ENCODE measurements at places on chromosomes 2 and 18. TPM values are rescaled to one million over a fixed set of nuclear protein-coding genes. Genes with fewer than 3 reads are reported as not detected.

DNA sequence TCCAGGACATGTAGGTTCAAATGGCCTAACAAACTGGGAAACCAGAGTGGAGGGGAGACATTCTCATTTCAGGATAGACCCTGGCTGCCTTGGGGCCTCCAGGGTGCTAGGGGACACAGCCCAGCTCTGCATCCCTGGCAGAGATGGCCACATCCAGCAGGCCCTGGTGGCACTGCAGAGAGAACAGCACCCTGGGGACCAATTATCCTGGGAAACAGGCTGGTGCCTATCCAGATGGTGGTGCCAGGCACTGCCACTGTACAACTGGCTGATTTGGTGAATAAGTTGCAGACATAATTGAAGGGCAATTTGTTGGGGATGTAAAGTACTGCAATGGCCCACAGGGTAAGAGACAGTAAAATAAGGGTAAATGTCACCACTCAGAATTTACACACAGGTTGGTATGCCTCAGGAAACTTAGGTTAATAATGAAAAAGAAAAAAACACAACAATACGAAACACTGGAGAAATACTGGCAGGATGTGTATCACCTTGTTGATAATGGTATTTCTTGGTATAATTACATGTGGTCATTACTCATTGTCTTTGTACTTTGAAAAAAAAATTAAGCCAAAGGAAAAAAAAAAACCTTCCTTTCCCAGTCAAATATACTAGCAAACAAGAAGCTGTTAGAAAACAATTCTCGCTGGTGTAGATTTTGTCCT lies 12.8 kb upstream of the SFTPB start:
- H3K36me3 ChIP-seq: no peaks in the 10 kb centered on the region
- H3K27ac ChIP-seq: peak overlapping the region; percentile 3
- H3K27me3 ChIP-seq: no peaks in the 10 kb centered on the region

The LYPD6B gene
- total RNA-seq: 0.78 TPM

DNA sequence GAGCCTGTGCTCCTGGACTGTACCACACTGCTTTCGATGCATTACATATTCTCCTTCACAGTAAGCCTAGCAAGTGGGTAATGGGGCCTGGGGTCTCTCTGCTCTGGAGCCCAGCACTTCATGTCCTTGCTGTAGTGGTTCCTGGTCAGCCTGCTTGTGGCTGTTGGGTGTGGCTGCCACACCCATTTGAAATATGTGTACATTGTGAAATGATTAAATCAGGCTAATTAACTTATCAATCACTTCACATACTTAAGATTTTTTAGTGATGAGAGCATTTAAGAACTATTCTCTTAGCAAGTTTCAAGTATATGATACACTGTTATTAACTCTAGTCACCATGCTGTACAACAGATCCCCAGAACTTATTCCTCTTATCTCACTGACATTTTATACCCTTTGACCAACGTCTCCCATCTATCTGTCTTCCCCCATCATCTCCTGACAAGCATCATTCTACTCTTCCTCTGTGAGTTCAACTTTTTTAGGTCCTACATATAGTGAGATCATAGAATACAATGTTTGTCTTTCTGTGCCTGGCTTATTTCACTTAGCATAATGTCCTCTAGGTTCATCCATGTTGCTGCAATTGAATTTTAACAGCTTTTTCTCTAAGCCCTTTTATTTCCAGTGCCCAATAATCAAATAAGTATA lies 92.1 kb downstream of the LYPD6 start:
- H3K27me3 ChIP-seq: peaks cover 30% of the 10 kb centered on the region
- H3K27ac ChIP-seq: no peak overlapping the region
- no peaks in the 10 kb centered on the region for H3K4me1 ChIP-seq
- H3K36me3 ChIP-seq: no peaks in the 10 kb centered on the region
- H3K4me3 ChIP-seq: no peak overlapping the region
- no peak for DNase-seq

DNA sequence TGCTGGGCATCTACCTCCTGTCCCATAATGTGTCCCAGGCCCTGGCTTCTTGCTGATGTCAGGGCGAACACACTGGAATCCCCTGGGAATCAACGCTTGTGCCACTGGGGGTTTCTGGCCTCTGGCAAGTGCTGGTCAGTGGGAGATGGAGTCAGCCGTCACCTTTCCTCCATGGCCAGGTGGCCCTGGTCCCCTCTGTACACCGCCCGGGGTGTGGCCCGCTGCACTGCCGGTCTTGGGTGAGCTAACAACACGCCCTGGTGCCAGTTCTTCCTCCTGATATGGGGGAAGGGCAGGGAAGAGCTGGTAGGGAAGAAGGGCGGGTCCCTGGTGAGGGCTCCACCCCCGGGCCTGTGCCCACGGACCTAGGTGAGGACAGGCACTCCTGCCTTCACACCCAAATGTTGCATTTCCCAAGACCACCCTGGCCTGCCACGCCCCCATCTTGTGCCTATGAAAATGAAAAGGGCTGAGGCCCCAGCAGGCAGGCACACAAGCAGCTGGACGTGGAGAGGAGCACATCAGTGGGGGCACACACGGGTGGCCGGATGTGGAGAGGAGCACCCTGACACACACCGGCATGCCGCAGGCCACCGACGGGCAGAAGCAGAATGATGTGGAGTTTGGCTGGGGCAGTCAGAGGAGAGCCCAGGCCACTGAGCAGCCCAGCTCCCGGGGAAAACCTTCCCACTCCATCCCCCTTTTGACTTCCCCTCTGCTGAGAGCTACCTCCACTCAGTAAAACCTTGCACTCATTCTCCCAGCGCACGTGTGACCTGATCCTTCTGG lies 140.5 kb downstream of the ASB1 start:
- H3K36me3 ChIP-seq: no peaks in the 10 kb centered on the region
- no peak overlapping the region for H3K27ac ChIP-seq
- peak; percentile 77 for DNase-seq

GRCh38 chr2:196987298-196987648 lies 60.8 kb upstream of the PGAP1 start:
- no peak for DNase-seq
- H3K36me3 ChIP-seq: peaks cover 7% of the 10 kb centered on the region
- H3K27me3 ChIP-seq: no peaks in the 10 kb centered on the region
- no peak overlapping the region for H3K4me3 ChIP-seq

The AMER3 gene
- not detected for total RNA-seq

DNA sequence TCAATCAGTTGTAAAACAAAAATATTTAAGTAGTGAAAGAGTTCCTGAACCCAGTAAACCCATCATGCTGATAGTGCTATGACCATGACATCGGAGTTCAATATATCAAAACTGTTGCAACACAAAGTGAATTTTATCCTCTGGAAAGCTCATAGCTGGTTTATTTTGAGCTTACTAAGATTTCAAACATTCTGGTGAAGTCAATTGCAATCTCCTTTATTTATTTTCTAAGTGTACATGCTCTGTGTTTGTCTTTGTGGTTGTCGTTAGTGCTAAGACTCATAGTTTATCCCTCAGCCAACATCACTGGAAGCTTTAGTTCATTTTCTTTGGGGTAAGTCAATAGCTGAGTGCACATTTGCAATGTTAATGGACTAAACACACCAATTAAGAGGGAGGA lies 91.9 kb downstream of the QPCT start:
- no peaks in the 10 kb centered on the region for H3K4me1 ChIP-seq
- no peaks in the 10 kb centered on the region for H3K36me3 ChIP-seq
- H3K27me3 ChIP-seq: no peaks in the 10 kb centered on the region
- no peak overlapping the region for H3K27ac ChIP-seq
- no peak for DNase-seq
- no peak overlapping the region for H3K4me3 ChIP-seq

DNA sequence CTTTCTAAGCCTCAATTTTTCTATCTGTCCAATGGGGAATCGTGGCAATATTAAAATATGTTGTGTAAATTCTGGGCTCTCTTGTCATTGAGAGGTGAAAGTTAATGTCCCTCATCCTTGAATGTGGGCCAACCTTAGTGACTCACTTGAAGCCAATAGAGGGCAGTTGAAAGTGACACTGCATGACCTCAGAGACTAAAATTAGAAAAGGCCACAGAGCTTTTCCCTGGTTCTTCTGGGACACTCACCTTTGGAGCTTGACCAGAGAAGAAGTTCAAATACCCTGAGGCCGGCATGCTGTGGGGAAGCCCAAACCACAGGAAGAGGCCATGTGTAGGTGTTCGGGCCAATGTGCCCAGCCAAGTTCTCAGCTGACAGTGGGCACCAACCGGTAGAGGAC lies 24.1 kb upstream of the SIX2 start:
- no peaks in the 10 kb centered on the region for H3K4me1 ChIP-seq
- no peaks in the 10 kb centered on the region for H3K36me3 ChIP-seq
- DNase-seq: no peak
- peaks cover 8% of the 10 kb centered on the region for H3K27me3 ChIP-seq

DNA sequence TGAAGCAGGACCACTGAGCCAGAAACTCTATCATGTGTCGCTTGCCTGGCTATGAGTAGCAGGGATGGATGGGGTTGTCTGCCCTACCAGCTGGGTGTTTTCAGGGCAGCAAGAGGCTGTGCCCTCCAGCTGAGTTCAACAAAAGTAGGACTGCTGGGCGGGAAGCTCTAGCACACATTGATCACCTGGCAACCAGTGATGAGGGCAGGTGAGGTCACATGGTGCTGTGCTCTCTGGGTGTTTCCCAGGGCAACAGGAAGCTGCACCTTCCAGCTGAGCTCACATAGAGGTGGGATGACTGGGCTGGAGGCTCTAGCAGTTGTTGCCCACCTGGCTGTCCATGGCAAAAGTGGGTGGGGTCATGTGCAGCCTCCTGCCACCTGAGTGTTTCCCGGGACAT lies 487.3 kb upstream of the VWC2L start:
- DNase-seq: no peak
- H3K4me1 ChIP-seq: no peaks in the 10 kb centered on the region
- H3K36me3 ChIP-seq: no peaks in the 10 kb centered on the region
- H3K27me3 ChIP-seq: no peaks in the 10 kb centered on the region
- H3K4me3 ChIP-seq: no peak overlapping the region
- H3K27ac ChIP-seq: no peak overlapping the region

DNA sequence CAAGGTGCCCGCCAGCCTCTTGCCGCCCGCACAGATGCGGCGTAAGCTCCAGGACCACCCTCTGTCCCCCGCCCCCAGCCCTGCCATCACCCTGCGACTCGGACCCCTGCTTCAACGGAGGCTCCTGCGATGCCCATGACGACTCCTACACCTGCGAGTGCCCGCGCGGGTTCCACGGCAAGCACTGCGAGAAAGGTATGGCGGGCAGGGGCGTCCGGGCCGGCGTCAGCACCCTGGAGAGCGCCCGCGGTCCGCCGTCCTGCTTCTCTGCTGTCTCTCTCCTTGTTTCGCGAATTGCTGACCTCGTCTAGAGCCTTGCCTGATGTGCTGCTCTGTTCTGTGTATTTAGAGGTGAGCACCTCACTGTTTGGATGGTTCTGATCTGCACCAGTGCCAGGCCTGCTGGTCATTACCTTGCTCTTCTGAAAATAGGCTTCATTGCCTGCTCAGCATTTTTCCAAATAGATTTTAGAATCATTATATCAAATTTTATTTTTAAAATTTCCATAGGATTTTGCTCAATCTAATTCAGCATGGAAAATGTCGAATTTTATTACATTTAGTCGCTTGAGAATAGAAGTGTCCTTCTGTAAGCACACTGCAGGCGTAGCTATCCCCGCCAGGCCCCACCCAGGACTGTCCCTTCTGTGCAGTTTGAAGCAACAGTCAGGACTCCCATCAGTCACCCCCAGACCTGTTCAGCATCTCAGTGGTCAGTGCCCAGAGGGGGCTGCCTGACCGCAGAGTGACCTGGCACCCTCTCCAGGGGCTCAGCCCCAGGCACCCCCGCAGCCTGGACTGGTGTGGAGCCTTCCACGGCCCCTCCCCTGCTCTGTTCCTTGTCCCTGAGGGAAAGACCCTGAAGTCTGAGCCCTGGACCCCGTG lies 51.6 kb downstream of the SNED1 start:
- peaks cover 60% of the 10 kb centered on the region for H3K36me3 ChIP-seq
- no peak for DNase-seq
- H3K27me3 ChIP-seq: no peaks in the 10 kb centered on the region

GRCh38 chr2:51695531-51695930 lies 663.6 kb upstream of the NRXN1 start:
- no peaks in the 10 kb centered on the region for H3K4me1 ChIP-seq
- no peak for DNase-seq
- H3K27me3 ChIP-seq: no peaks in the 10 kb centered on the region

The TSHZ1 gene
- total RNA-seq: 17.3 TPM

DNA sequence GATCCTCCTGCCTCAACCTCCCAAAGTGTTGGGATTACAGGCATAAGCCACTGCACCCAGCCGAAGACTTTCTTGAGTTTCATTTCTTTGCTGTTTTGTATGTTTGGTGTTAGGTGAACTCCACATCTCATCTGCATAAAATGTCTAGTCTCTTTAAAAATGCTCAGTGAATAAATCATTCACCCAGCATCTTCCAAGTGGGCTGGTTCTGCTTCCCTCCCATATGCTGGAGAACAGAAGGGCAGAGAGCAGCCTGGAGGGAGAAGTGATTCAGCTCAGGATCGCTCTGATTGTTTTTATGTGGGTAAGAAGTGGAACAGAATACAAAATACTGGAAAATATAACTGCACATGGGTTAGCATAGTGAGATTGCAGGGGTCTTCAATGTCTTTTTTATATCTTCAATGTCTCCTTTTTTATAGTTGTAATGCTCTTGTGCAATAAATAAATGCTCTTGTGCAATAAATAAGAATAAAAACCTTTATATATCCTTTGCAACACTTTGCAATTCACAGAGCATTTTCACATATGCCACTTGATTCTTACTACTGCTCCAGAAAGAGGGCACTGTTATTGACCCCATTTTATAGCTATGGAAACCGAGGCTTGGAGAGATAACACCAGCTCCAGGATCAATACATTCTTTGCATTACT lies 253.0 kb upstream of the NCKAP5 start:
- H3K36me3 ChIP-seq: no peaks in the 10 kb centered on the region
- no peak for DNase-seq
- peaks cover 9% of the 10 kb centered on the region for H3K4me1 ChIP-seq
- no peak overlapping the region for H3K4me3 ChIP-seq
- no peaks in the 10 kb centered on the region for H3K27me3 ChIP-seq

Data from upper lobe of right lung (tissue), 1 donor.